ENCODE measurements at places on chromosomes 6 and 20. TPM values are rescaled to one million over a fixed set of nuclear protein-coding genes. Genes with fewer than 3 reads are reported as not detected.

Gene LCA5
- 0.18 TPM for total RNA-seq

Gene BCAS1
- total RNA-seq: not detected

Gene MEI4
- total RNA-seq: not detected

Gene PKIG
- total RNA-seq: 1.4 TPM

Gene TTK
- 26.2 TPM for total RNA-seq

Gene VIP
- not detected for total RNA-seq

Gene BPIFB4
- total RNA-seq: not detected

Gene DCDC2
- total RNA-seq: not detected

Gene CGAS
- 46.7 TPM for total RNA-seq

Gene RAB44
- total RNA-seq: not detected

Gene GPR6
- total RNA-seq: not detected

Gene XPO5
- total RNA-seq: 119 TPM

Gene ADGRF1
- total RNA-seq: not detected

Gene XKR7
- total RNA-seq: not detected

Gene RREB1
- total RNA-seq: 23.1 TPM

Gene ZNF391
- 0.82 TPM for total RNA-seq

Gene ZNF341
- 6.8 TPM for total RNA-seq

Gene C20orf204
- total RNA-seq: 4.3 TPM

Gene GSTA3
- not detected for total RNA-seq

Gene LATS1
- 28.4 TPM for total RNA-seq

Gene ZC2HC1B
- not detected for total RNA-seq

Gene CRIP3
- 0.34 TPM for total RNA-seq

Gene TNNC2
- total RNA-seq: 0.28 TPM

Gene HEY2
- total RNA-seq: not detected

Gene TEAD3
- total RNA-seq: 1.8 TPM

Gene TMEM74B
- 1.2 TPM for total RNA-seq

Gene SLPI
- not detected for total RNA-seq

Gene LHFPL5
- not detected for total RNA-seq

Gene CLPSL2
- not detected for total RNA-seq

Gene GABRR1
- not detected for total RNA-seq

Gene BPI
- total RNA-seq: not detected

Gene CLDN20
- not detected for total RNA-seq

Gene B3GAT2
- not detected for total RNA-seq

Gene PGC
- not detected for total RNA-seq

Gene ANKRD66
- not detected for total RNA-seq

Gene FOXQ1
- total RNA-seq: not detected

Gene OPN5
- not detected for total RNA-seq

Gene GJA10
- total RNA-seq: 0.32 TPM

Gene SLC22A7
- not detected for total RNA-seq

Gene KIAA1755
- total RNA-seq: not detected

Gene VSTM2L
- total RNA-seq: 0.23 TPM

Gene MUCL3
- total RNA-seq: not detected

Gene MATN4
- total RNA-seq: 0.64 TPM

Gene IL17F
- not detected for total RNA-seq
